Activated CD4-positive, alpha-beta memory T cell treated with anti-CD3 and anti-CD28 coated beads for 36 hours (primary cell): ENCODE measurements at places on chromosomes 6 and 20. TPM values are rescaled to one million over a fixed set of nuclear protein-coding genes. Genes with fewer than 3 reads are reported as not detected.
A peak's percentile ranks its signal among the peaks of the same experiment; 100 is the strongest.

DNA sequence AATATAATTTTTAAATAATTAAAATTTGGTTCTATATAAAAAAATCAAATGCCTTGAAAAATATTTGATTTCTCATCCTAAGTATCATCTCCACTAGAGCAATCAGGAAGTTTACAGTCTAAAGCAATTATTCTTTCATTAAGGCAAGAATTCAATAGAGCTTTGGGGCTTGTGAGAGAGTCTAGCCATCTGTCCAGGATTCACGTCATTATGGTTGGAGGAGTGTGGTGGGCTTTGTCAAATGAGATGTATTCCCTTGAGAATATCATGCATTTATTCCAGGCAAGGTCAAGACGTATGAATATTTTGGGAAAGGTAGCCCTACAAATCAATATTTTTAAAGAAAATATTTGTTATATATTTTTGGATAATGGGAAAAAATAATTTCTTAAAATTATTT is 132.4 kb downstream of the ELOVL4 start:
- H3K27me3 ChIP-seq, result peaks cover 3% of the 10 kb centered on the region
- H3K4me3 ChIP-seq, result no peak overlapping the region
- H3K27ac ChIP-seq, result no peak overlapping the region

DNA sequence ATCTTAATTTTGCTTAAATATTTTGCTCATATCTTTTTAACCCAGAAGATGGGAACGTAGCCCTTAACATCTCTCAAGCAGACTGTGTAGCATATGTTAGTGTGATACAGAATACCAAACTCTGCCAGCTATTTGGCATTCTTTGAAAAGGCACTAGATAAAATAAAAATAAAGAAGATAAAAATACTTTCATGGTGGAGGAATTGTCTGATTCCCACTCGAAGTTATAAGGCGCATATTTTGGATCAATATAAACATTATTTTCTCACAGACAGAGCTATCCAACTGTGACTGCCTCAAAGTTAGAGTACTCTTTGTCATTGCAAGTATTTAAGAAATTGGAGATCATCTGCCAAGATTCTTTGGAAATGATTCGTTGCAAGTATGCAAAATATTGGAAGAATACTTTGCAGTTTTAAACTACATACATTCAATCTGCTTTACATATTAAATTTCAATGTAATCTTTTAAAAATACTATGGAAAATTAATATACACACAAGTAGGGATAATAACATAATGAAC is 10.8 kb upstream of the EEF1E1 start:
- H3K4me1 ChIP-seq, result no peaks in the 10 kb centered on the region
- peaks cover 8% of the 10 kb centered on the region for H3K27me3 ChIP-seq
- H3K36me3 ChIP-seq, result no peaks in the 10 kb centered on the region
- no peak overlapping the region for H3K4me3 ChIP-seq

MLN gene
- total RNA-seq, result not detected

GRCh38 chr6:21937466-21937865 is 343.9 kb downstream of the SOX4 start:
- H3K4me3 ChIP-seq, result no peak overlapping the region
- H3K27ac ChIP-seq, result no peak overlapping the region
- no peaks in the 10 kb centered on the region for H3K4me1 ChIP-seq
- H3K27me3 ChIP-seq, result no peaks in the 10 kb centered on the region
- no peak for DNase-seq

DNA sequence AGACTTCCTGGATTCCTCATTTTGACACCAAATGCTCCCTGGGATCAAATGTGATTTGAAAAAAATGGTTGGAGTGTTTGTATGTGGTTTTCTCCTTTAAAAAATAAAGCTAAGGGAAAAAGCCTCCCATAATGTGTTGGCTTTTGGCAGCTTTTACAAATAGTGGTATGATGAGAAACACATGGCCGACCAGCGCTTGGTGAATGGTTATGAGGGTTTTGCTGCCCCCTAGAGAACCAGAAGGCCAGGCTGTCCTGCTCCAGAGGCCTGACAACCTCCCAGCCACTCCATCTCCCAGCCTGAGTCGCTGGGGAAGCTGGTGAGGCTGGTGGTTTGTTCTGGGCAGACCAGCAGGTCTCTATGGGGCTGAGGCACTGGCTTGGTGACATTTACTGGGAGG is 69.3 kb downstream of the CLIC5 start:
- H3K27ac ChIP-seq, result no peak overlapping the region
- no peaks in the 10 kb centered on the region for H3K27me3 ChIP-seq
- peak; percentile 20 for DNase-seq
- no peaks in the 10 kb centered on the region for H3K4me1 ChIP-seq
- H3K4me3 ChIP-seq, result no peak overlapping the region

HLA-DRB5 gene
- total RNA-seq, result 0.82 TPM

GRCh38 chr6:89948876-89949275 is 54.6 kb downstream of the GJA10 start:
- no peak overlapping the region for H3K27ac ChIP-seq
- no peaks in the 10 kb centered on the region for H3K27me3 ChIP-seq
- peaks cover 50% of the 10 kb centered on the region for H3K36me3 ChIP-seq

DNA sequence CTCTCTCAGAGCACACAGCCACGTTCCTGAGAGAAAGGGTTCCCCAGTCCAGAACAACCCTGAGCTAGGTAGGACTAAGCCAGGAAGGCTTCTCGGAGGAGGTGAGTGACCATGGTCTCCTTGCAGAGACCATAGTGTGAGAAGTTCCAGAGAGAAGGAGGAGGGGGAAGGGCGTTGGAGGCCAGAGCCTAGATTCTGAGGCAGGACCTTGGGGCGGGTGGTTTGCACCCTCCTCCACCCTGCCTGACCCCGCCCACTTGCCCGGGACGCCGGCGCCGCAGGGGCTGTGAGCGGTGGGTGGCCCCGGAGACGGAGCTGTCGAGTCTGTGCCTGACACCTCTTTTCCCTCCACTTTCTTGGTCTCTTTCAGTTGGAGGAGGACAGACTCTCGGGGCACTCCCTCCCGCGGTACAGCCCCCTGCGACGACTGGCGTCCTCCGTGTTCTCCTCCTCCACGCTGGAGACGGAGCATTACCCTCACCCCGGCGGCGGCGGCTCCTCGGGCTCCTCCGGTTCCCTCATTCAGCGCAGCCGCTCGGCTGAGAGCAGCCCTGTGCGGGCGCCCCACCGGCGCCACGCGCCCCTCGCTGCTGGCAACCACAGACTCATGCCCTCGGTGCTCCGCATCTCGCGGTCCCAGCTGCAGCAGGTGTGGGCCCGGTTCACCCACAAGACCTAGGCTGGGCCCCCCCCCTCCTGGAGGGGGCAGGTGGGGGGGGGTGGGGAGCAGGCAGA is 26.2 kb downstream of the TTBK1 start:
- H3K27ac ChIP-seq, result no peak overlapping the region
- DNase-seq, result peak; percentile 57
- no peaks in the 10 kb centered on the region for H3K36me3 ChIP-seq
- H3K4me1 ChIP-seq, result peaks cover 5% of the 10 kb centered on the region
- H3K27me3 ChIP-seq, result no peaks in the 10 kb centered on the region

PTGIS gene
- total RNA-seq, result 1.8 TPM

DNA sequence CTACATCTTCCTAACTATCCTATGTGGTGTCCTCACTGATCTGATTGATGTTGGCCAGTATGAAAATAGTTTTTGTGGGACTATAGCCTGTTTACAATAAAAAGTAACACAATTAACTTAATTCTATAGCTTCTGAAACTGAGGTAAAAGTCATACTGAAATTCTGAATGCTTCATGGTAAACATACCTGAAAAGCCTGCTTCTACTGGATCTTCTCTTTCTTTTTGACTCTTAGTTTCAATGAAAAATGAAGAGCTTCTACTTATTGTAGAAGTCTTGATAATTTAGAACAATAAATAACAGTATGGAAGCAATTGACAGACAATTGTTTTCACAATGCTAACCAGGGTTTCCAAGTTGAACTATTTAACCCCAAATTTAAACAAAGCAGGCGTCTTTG is 383.9 kb upstream of the MMS22L start:
- no peak for DNase-seq
- H3K4me3 ChIP-seq, result no peak overlapping the region
- no peaks in the 10 kb centered on the region for H3K4me1 ChIP-seq
- no peak overlapping the region for H3K27ac ChIP-seq
- H3K36me3 ChIP-seq, result no peaks in the 10 kb centered on the region
- no peaks in the 10 kb centered on the region for H3K27me3 ChIP-seq
